HFFc6 (cell line): ENCODE measurements at places on chromosomes 1 and 21.

GRCh38 chr1:7643530-7643929 is 127.6 kb upstream of the VAMP3 start:
- H3K4me1 ChIP-seq, result peaks cover 9% of the 10 kb centered on the region; the same call in 1 of the 2 replicates
- no peaks in the 10 kb centered on the region for H3K36me3 ChIP-seq
- H3K4me3 ChIP-seq, result no peak overlapping the region

DNA sequence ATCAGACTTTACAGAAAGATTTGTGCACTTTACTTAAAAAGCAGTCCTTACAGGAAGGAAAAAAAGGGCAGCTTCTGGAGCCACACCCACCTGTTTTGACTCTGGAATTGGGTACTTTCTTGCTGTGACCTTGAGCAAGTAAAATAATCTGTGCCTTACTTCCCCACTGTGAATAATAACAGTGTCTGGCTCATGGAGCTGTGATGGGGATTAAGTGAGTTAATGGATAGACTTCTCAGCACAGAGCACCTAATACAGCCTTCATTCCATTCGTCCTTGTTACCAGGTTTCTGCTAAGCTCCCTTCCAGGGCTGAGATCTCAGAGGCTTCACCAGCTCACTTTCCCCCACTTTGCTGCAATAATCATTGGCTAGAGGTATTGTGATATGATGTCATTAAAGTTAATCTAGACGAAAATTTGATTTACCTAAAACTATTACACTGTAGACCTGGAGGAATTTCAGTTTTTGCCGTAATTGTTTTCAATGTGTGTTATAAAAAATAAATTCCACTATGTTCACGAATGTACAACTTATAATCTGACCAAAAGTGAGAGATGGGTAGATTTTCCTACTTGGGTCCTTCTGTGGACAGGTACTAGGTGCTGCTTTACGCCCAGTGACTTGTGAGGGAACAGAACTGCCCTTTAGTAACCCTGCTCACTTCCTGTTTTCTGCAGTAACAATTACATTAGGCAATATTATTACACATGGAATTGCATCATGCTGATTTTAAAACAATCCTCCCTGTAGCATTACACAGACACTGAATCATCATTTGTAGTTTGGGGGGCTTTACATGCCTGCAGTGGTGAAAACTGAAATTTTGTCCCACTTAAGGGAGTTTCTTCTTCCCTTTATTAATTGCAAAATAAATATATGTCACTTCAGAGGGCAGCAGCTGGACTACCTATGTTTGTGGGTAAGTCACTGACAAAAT is 19.7 kb upstream of the ABCG1 start:
- H3K4me1 ChIP-seq, result peaks cover 12% of the 10 kb centered on the region
- no peaks in the 10 kb centered on the region for H3K36me3 ChIP-seq
- H3K27ac ChIP-seq, result no peak overlapping the region
- peaks cover 8% of the 10 kb centered on the region for H3K27me3 ChIP-seq

DNA sequence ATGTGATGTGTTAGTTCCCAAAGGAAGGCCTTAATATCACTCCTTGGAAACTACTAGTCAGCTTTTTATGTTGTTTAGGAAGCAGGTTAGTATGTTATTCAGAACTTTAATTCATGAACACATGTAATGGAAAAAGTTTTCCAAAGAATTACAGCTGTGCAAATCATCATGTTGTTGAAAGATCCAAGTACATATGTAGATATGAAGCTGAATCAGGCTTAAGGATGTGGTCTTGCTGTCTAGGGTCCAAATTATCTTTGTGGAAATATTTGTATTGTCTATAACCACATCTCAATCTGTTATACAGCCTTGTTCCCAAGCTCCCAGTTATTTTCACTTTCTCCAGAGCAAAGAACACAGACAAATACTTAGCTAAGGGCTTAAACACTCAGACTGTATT is 231.6 kb downstream of the TPR start:
- peaks cover 9% of the 10 kb centered on the region for H3K36me3 ChIP-seq
- no peaks in the 10 kb centered on the region for H3K27me3 ChIP-seq
- peaks cover 38% of the 10 kb centered on the region for H3K4me1 ChIP-seq
- no peak for DNase-seq

DNA sequence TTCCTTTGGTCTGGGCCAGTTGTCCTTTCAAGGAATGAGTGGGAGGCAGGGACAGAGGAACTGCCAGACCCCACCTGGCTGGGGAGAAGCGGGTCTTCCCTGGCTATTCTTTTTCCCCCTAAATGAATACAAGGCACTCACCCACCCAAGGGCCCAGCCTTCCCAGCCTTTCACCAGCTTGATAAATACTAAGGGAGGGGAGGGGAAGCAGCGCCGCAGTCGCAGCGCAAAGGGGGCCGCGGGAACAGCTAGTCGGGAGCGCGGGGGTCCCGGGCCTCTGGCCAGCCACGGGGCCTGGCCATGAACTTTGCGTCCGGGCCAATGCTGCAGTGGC is 91.3 kb upstream of the VAMP3 start:
- no peak for DNase-seq
- no peaks in the 10 kb centered on the region for H3K36me3 ChIP-seq
- no peak overlapping the region for H3K27ac ChIP-seq
- no peaks in the 10 kb centered on the region for H3K4me1 ChIP-seq
- H3K27me3 ChIP-seq, result peaks cover 48% of the 10 kb centered on the region

DNA sequence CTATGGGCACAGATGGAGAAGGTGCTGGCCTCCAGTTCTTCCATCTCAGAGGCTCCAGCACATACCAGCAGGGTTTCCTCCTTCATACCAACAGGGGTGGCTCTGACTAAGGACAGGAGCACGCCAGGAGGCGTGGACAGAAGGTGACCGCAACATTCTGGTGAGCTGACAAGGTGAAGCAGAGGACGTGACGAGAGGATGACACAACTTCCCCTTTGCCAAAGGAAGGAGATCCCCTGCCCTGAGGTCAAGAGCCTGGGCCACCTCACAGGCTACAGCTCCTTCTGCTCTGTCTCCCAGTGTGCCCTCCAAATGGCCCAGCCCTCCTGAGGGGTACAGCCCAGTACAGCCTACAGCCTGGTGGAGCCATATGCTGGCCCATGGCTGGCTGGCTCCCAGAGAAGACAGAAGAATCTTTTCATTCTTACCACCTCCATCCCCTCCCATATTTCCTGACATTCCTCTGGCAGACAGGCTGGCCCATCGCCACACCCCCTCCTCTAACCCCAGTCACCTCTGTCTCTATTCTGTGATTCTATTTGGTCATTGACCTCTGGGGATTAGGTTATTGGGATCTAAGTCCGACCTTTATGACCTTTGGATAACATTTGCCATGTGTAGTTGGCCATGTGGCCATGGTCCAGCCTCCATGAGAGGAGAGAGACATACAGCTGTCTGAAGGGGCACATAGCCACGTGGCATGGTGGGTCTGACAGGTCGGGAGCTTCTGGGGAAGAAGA is 5.1 kb upstream of the LAMB3 start:
- H3K36me3 ChIP-seq, result no peaks in the 10 kb centered on the region
- DNase-seq, result no peak
- no peak overlapping the region for H3K27ac ChIP-seq
- H3K4me3 ChIP-seq, result no peak overlapping the region

DNA sequence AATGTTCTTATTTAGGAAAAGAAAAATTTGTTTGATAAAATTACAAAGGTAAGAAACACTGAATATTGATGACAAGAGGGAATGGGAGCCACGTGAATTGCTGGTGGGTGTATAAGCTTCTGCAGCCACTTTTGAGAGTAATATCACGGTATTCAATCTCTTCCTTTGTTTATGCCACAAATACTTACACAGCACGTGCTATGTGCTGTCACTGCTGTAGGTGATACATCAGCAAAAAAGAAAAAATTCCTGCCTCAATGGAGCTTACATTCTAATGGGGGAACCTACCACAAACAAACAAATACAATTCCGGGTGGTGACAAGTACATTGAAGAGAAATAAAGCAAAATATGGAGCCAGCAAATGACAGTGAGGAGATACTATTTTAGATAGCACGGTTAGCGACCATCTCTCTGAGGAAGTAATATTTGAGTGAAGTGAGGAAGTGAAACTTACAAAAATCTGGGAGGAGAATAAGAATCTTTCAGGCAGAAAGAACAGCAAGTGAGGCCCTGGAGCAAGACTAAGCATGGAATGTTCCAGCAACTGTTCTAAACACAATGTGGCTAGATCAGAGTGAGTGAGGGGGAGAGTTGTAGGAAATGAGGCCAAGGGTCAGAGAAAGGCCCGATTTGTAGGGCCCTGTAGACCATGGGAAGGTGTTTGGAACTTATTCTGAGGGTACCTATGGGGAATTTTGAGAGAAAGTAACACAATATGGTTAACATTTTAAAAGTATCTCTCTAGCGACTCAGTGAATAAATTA is 2.6 kb upstream of the FCRLB start:
- no peak overlapping the region for H3K4me3 ChIP-seq
- H3K27ac ChIP-seq, result no peak overlapping the region
- no peaks in the 10 kb centered on the region for H3K27me3 ChIP-seq
- H3K36me3 ChIP-seq, result no peaks in the 10 kb centered on the region

DNA sequence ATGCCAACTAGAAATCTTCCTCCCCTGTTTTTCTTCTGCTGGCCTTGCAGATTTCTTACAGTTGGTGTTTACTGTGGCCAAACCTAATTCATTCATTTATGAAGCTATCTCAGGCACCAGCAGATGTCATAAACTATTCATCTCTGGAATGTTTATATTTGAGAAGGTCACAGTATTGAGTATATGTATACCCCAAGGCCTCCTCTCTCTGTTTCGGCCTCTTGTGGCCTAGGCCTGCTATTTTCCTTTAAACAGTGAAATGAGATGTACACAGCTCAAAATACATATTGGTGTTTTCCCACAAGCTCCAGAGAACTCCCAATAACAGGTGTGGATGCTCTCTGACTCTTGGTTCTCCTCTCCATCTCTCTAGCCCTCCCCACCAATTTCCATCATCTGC is 520.7 kb upstream of the CAMK1G start:
- DNase-seq, result no peak
- no peaks in the 10 kb centered on the region for H3K36me3 ChIP-seq
- peaks cover 3% of the 10 kb centered on the region for H3K27me3 ChIP-seq
- no peak overlapping the region for H3K27ac ChIP-seq

DNA sequence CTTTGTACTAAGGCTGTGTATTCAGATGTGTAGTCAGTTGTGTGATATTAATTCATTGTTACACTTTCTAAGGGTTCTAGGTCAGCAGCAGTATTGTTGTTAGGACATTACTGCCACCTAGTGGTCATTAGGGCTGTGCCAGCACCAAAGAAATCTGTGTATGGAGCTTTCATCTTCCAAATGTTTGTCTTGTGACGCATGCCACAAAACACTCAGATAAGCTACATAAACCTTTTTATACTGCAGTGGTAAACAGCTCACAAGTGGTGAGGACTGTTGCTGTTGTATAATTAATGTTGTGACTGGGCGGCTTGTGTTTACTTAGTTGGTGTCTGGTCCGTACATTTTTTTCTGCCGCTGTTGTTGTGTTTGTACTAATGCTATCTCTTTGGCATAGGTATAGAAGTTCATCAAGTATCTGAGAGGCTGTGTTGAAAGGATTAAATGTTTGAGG is 51.7 kb downstream of the S1PR1 start:
- peak; percentile 93 for DNase-seq
- H3K27ac ChIP-seq, result no peak overlapping the region
- no peaks in the 10 kb centered on the region for H3K36me3 ChIP-seq
- peak overlapping the region; percentile 34; the same call in 1 of the 2 replicates for H3K4me3 ChIP-seq
- peaks cover 48% of the 10 kb centered on the region for H3K4me1 ChIP-seq

DNA sequence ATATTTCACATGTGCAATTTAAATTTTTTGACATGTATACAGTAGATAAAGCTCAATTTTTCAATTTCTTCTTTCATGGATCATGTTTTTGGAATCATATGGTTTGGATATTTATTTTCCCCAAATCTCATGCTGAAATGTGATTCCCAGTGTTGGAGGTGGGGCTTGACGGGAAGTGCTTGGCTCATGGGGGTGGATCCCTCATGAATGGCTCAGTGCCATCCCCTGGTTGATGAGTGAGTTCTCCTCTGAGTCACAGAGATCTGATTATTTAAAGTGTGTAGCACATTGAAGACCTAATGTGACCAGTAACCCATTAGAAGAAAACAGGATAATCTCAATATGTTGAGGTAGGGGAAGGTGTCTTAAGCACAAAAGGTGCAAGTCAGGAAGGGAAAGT is 9.1 kb upstream of the IFI16 start:
- DNase-seq, result peak; percentile 89
- no peaks in the 10 kb centered on the region for H3K36me3 ChIP-seq
- H3K4me1 ChIP-seq, result peaks cover 40% of the 10 kb centered on the region
- H3K27ac ChIP-seq, result peak overlapping the region; percentile 85
- peaks cover 3% of the 10 kb centered on the region for H3K27me3 ChIP-seq

DNA sequence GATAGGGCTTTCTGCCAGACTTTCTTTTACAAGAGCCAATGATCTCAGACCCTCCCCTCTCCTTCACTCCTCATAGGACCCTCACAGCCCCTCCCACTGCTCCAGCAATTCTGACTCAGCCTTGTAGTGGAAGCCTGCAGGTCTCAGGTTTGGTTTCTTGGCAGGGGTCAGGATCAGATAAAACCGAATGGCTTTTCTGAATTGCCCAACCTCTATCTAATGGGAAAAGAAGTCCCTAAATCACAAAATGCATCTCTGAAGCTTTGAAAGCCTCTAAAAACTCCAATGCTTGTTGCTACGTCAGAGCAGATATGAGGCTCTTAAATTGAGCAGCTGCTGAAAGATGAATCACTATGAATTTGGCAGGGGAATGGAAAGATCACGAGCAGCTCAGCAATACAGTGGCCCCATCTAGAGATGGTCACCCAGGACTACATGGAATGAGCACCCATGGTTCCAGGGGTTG is 74.5 kb downstream of the NID1 start:
- H3K36me3 ChIP-seq, result peaks cover 55% of the 10 kb centered on the region
- H3K4me3 ChIP-seq, result peak overlapping the region; percentile 30
- H3K4me1 ChIP-seq, result peaks cover 49% of the 10 kb centered on the region
- DNase-seq, result peak; percentile 98
- H3K27ac ChIP-seq, result peak overlapping the region; percentile 93
- no peaks in the 10 kb centered on the region; the same call in 1 of the 2 replicates for H3K27me3 ChIP-seq
